NCI-H2171 (cell line): ENCODE measurements at places on chromosomes 5 and 9.

DNA sequence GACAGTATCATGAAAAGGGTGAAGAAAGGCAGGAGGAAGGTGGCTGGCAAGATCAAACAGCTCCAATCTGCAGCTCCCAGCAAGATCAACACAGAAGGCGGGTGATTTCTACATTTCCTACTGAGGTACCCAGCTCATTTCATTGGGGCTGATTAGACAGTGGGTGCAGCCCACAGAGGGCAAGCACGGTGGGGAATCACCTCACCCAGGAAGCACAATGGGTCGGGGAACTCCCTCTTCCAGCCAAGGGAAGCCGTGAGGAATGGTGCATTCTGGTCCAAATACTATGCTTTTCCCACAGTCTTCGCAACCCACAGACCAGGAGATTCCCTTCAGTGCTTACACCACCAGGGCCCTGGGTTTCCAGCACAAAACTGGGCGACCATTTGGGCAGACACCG is 66.8 kb downstream of the CAMSAP1 start:
- no peak for DNase-seq

- no peak for DNase-seq
Measured at GRCh38 chr5:146001544-146002190, 65.3 kb downstream of the SH3RF2 start.

DNA sequence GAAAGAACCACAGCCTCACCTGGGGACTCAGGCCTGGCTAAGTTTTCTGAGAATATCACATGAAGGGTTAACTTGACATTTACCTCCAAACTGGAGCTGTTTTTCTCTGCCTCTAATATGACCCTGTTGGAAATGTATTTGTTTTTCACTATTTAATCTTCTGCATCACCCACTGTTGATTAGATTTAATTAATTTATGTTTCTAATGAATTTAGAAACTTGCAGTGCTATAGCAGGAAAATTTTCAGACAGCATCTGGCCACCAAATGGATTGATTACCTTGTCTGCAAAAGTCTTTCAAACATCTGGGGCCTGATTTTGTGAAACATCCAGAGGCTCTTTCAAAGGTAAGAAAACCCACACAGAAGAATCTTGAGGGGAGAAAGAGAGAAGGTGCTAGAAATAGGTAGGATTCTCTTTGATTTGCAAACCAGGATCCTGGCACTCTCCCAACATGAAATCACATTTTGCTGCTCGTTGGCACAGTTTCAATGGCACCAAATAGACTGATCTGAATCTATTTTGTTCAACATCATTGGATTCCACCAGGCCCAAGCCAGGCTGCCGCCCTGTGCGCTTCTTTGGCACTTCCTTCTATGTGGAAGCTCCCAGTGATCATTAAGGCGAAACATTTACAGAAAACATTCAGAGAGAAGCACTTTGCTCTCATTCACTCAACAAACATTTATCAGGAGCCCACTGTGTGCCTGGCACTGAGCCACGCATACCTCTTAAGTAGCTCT is 157.3 kb downstream of the PPP2R2B start:
- DNase-seq: no peak

DNA sequence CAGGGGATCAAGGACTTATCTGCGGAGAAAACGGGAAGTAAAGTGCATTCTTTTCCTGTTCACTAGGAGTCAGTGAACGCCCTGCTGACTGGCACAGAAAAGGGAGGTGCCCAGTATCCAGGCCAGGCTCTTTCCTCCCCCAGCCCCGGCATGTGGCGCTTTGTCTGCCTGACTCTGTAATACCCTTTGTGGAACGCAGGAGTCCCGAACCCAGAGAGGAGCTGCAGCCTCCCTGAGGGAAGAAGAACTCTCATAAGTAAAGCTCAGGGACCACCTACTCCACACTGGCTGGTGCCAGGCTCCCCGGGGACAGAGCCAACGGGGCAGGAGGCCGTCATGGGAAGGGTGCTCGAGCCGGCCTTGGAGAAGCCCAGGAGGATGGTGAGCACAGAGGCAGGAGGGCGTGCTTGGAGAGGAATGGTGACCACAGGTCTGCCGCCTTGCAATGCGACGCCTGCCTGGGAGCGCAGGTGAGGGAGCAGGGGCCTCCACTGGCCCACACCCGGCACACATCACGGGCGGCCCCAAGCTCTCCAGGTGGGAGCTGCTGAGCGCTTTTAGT is 31.5 kb downstream of the VAV2 start:
- no peak for DNase-seq
